Stromal cell of bone marrow (primary cell): ENCODE measurements at places on chromosomes 4 and X.

DNA sequence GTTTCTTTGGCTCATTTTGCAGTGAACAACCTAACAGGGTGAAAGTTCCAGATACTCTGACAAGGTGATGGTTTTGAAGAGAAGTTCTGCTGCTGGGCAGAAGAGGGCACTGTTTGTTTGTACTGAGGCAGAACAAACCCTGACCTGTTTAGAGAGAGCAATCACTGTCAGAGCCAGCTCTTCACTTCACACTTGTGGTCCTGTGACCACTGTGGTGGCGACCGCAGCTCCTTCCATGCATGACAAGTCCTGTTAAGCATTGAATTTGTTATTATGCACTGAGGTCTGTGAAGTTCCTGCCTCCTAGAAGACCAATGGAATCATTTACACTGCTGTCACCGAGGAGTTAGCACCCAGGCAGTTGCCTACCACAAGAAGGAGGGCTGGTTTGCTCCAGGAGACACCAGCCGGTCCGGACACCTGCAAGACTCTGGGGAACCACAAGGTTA, 86.6 kb downstream of the ZNF330 start:
- DNase-seq: peak; percentile 25

- DNase-seq: peak; percentile 9
These were observed 134.5 kb upstream of the IL15 start for GRCh38 chr4:141501931-141502330.

GRCh38 chr4:7129871-7130620, 62.2 kb upstream of the GRPEL1 start:
- no peak for DNase-seq

DNA sequence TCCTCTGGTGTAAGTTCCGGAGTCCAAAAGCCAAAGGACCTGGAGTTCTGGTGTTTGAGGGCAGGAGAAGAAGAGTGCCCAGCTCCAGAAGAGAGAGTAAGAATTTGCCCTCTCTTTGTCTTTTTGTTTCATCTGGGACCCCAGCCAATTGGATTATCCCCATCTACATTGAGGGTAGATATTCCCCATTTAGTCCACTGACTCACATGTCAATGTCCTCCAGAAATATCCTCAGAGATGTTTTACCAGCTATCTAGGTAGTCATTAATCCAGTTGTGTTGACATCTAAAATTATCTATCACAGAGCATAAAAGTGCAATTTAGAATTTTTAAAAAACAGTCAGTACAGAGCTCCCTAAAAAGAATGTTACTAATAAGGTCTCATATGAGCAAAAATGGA, 132.9 kb upstream of the TMEM47 start:
- no peak for DNase-seq

- DNase-seq: no peak
These were observed at the start of gene PPP1R3F for GRCh38 chrX:49269767-49270248. PPP1R3F (plus strand) TSS chrX:49269793; CDS start chrX:49269870, 77 bp downstream.

DNA sequence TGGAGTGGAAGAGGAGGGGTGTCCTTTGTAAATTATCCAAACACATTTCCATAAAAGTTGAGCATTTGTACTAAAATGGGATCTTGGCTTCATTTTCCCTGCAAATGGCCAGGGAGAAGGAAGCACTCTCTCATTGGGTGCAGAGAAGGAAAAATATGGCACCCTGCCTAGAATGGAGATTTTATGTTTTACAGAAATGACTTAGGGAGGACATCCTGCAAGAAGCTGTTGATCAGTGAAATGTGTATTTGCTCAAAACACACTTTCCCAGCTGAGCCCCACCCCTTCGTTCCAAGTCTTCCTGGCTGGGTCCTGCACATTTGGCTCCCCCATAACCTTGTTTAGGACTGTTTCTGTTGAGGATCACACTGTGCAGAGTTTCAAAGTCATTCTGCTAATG, 213.5 kb upstream of the TAPT1 start:
- DNase-seq: no peak

GRCh38 chrX:54534271-54534670, 4.3 kb downstream of the GNL3L start:
- no peak for DNase-seq

GRCh38 chr4:69485130-69485529, 10.6 kb downstream of the UGT2B4 start:
- DNase-seq: no peak

GRCh38 chr4:176611381-176611780, 181.3 kb downstream of the VEGFC start:
- DNase-seq: no peak

DNA sequence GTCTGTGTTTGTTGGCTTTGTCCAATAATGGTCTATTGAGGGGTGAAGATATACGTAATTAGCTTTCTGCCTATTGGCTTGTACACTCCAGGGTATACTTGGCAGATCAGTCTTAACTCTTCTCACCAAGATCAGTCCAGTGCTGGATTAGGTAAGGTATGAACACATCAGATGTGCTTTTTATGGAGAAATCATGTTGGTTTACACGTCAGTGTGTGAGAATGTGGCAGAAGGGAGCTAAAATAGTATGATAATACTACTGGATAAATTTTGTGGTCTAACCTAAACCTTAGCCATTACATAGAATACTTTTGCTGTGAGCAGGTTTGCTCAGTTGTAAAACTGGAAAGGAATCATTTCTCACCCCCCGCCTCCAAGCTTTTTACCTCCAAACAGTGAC, 4.2 kb downstream of the PDHA1 start:
- no peak for DNase-seq

- DNase-seq: peak; percentile 6
These were observed 43.1 kb downstream of the ATP11C start for GRCh38 chrX:139889760-139890159.

DNA sequence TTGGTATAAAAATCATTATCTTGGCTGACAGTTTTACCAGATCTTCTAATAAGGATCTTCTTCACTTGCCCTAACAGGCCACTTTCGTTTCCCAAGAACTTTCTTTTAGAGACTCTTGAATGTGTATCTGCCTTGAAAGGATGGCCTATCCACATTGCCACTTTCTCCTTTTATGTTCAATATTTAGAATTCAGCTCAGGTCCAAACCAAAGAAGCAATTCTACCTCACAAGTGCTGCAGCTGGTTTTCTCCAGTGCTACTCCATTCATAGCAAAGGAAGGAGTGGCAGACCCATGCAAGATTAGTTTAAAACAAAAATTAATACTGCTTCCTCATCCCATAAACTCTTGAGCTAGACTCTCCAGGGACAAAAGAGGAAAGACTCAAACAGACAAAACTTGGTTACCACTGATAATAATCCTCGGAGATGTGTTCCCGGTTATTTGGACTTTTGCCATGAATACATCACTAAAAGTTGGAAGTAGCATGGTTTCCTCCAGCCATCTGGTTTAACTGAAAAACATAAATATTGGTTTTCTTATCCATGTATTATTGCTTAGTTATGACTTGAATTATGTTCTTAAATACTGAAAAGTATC, 401.8 kb downstream of the PABPC4L start:
- no peak for DNase-seq

GRCh38 chr4:25842229-25842845, 20.5 kb downstream of the SEL1L3 start:
- no peak for DNase-seq

DNA sequence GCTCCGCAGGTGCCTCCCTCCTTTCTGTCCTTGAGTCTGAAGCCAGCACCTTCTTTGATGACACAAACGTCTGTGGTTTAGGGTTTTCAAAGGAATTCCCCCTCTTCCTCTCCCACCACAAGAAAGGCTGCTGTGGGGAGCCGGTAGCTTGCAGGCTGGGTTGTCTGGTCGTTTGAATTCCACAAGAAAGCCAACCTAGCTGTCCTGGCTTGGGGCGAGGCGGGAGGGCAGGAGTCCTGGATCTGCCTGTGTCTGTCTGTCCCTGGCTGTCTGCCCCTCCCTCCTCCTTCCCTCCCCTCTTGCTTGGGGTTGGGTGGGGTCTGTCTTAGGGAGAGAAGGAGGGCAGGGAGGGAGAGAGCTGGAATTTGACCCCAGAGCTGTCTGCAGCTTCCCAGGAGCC, 56.3 kb downstream of the SHROOM2 start:
- DNase-seq: no peak

- DNase-seq: no peak
These were observed 64.1 kb upstream of the NKX1-1 start for GRCh38 chr4:1470393-1470670.
